ENCODE measurements at places on chromosomes 2 and 18.

- DNase-seq = no peak
Measured at GRCh38 chr2:240604291-240604938, 17.9 kb downstream of the CAPN10 start.

DNA sequence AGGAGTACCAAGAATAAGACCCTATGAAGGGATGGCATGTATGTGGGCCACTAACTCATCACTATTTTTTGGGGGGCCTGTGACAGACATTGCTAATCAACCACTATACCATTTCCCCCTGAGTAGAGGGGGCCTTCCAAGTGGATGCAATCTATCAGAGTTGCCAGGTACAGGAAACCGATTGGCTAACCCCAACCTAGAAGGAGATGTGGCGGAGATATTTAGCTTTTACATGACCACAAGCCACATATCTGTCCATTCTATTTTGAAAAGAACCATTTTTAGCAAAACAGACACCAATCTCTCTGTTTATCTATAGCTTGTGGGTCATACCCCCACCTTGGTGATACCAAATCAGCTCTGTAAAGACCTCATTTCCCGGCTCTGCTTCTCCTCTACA is 51.0 kb downstream of the PAX8 start:
- no peak for DNase-seq

DNA sequence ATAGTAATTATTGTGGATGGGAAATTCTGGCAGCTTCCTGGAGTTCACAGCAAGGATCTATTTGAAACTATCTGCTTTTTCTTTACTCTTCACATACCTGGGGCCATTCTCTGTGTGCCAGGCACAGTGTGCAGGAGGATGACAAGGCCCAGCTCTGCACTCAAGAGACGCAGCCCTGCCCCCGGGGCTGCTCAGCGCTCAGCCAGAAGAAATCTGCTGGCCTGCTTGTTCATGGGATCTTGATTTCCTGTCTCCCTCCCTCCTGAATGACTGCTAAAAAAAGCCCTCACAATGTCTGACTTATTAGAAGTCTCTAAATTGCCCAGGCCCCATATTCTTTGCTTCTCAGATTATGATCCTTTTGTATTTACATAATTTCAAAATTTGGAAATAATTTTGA is 210.9 kb downstream of the DCDC2C start:
- no peak for DNase-seq

DNA sequence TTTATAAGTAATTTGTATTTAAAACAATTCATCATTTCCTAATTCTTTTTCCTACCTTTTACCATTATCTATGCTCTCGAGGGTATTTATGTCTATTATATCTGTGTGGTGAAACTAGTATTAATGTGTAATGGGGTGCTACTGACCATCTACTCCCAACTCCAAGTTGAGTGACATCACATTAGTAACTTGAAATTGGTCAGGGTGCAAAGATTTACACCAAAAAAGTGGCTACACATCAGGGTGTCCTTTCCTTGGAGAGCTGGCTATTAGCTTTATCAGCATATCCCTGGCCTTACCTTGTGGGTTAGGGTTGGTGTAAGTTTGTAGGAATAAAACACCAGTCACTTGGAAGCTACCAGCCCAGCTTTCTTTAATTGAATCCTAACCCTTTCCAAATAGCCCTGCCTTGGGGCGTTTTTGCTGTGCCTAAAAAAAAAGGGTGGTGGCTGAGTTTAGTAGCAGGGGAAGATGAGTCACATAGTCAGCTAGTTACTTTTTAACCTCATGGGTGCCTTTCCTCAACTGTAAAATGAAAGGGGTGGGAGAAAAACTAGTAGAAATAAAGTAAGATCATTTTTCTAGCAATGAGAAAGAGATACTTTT is 14.0 kb downstream of the ANXA4 start:
- DNase-seq = peak; percentile 68

DNA sequence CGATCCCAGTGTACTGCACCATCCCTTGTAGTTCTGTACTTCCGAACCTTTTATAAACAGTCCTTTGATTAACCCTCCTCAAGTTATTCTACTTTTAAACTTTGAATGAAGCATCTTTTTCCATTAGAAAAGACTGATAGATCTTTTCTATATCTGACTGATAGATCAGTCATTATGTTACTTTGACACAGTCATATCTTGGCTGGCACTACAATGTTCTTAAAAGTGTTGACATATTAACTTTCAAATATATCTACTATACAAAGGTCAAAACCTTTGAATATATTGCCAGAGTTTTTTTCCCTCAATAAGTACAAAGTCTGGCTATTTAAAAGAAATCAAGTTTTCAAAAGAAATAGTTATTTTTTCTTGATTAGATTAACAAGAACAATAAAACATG is 35.4 kb upstream of the NABP1 start:
- no peak for DNase-seq

GRCh38 chr18:49319590-49319989 is 140.9 kb downstream of the DYM start:
- no peak for DNase-seq

DNA sequence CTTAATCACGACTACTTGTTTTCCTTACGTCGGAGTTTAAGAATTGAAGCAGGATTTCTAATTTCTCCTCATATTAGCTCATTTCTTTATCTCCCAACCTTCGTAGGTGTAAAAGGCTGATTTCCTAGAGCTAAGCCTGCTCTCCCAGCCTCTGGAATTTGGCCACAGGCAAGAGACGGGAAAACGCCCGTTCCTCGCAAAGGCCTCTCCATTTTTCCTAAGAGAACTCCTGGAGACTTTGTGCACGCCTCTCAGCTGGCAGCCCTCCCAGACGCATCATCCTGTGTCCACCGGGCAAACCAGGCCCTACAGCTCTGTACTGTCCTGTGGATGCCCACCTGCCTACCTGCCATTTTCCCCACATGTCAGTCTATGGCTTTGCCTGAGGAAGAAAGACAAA is 106.3 kb downstream of the FTCDNL1 start:
- DNase-seq = no peak
